ENCODE measurements at places on chromosomes 1 and 21.
A peak's percentile ranks its signal among the peaks of the same experiment; 100 is the strongest.

DNA sequence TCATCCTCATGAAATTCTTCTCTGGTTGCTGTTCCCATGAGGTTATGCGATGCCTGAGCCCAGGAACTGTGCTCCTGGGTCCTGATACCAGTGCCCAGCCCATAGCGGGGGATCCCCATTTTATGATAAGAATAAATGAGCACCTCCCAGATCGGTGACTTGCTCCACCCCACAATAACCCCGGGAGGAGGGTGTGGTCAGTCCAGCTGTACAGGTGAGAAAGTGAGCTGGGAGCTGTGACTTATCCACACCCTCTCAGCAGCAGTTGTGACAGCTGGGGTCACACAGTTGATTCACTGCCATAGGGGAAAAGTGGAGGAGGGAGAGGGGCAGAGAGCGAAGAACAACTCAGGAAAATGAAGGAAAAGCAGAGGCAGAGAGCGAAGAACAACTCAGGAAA is 33.4 kb downstream of the OR2G3 start:
- DNase-seq: no peak

DNA sequence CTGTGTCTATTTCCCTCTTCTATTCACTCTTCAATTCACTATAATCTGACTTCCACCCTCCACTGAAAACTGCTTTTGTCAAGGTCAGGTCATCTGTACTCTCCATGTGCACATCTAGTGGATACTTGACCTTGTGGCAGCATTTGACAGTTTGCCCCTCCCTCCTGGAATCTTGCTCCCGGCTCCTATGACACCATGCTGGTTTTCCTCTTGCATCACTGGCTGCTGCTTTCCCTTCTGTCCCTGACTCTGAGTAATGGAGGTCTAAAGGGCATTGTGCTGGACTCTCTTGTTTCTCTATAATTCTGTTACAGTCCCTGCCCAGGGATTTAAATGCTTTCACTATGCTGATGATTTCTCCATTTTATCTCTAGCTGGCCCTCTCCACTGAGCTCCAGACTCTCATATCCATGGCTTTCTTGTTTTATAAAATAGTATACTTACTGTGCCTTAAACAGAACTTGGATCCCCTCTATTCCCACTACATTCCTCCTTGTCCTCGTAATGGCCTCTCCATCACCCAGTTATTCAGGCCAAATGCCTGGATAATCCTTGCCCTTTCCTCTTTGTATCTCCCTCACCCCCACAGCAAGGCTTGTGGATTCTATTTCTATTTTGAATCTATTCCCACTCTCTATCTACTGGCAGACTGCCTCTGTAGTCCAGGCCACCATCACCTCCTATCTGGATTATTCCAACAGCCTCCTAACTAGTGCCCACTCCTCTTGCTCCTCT is 36.8 kb upstream of the PODN start:
- no peak for DNase-seq

- no peak for DNase-seq
Measured at GRCh38 chr21:31618696-31619430, 40.6 kb upstream of the SOD1 start.

GRCh38 chr1:150976879-150977694 is 2.5 kb upstream of the CERS2 start:
- peak; percentile 49 for DNase-seq

- DNase-seq: peak; percentile 7
Measured at GRCh38 chr1:235100194-235100772, 28.4 kb downstream of the TOMM20 start.

- no peak for DNase-seq
Measured at GRCh38 chr21:45868086-45868485, 113.5 kb upstream of the COL6A1 start.
